ENCODE measurements at places on chromosomes 7 and 10.

DNA sequence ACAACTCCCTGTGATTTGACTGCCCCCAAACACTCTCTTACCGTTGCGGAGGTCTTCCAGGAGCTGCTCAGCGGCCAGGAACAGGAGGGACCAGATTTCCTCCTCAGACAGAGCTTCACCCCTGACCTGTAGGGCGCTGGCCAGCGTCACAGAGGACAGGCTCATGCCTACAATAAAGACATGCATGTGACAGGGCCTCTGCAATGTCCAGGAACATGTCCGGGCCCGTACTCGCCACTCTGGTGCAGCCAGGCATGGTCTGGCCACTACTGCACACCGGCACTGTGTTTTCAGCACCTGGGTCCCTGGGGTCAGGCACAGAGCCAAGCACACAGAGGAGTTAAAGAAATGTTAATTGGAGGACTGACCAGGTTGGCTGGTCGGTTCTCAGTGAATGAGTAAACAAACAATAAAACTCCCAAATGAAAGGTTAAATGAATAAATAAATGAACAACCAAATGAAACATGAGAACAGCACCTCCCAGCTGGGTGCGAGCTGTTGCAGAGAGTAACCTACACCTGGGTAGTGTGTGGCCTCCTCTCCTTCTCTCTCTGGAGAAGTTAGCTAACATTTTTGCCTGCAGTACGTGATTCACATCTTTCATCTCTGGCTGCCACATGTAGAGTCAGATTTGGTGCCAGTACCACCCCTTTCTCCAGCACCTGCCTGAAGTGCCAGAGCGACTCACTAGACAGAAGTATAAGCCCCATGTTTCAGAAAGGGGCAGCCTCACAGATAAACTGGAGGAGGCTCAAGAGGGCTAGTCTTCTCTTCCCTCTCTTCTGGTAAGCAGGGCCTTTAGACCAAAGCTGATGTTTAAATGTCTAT lies 22.8 kb downstream of the FRMPD2 start:
- DNase-seq = peak; percentile 28

GRCh38 chr10:32111585-32111984 lies 55.4 kb upstream of the KIF5B start:
- no peak for DNase-seq

DNA sequence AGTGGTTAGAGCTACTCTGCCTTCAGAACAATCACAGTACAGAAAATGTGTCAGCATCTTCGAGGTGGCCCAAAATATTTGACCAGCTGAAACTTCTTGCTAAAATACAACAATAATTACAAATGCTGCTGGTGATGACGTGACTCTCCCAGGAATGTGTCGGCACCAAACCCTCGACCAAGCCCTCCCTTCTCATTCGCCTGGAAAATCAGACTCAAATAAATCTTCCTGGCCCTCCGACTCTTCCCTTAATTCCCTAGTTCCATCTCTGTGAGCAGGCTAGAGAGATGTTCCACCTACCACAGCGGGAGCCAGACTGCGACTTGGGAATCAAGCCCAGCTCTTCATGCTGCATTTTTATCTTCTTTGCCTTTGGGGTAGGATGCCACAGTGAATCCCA lies 4.1 kb downstream of the PRSS2 start:
- DNase-seq = no peak

DNA sequence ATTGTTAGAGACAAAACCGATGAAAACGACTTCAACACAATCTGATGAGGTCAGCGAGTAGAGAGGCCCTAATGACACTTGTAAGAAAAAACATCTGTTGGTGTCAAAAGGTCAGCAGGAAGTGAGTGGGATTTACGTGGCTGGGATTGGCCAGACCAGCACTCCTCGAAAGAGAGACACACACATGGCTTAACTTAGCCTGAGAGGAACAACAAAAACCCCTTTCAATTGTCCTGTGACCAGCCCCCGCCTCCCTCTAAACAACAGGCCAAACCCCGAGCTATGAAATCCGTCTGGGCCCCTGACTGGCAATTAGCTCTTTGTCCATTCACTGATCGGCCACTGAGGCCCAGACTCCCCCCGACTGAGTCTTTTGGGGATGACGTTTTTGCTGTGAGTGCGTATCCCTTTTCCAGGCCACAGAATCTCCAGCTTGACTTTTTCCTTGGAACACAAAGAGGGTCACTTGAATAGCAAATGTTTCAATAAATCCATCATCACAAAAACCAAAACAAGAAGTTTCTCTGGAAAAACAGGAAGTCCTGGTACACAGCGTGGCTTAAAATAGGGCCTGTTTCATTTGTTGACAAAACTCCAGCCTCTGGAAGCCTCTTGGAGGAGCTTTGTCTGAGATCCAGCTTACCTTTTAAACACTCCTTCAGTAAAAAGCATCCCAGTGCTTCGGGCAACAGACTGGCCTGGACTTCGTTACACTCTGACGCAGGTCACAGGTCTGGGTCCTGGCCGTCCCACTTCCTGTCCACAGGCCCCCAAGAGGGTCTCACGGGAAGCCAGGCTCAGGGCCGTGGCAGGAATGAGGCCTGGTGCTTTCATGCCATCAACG lies 103.0 kb downstream of the CTBP2 start:
- no peak for DNase-seq

DNA sequence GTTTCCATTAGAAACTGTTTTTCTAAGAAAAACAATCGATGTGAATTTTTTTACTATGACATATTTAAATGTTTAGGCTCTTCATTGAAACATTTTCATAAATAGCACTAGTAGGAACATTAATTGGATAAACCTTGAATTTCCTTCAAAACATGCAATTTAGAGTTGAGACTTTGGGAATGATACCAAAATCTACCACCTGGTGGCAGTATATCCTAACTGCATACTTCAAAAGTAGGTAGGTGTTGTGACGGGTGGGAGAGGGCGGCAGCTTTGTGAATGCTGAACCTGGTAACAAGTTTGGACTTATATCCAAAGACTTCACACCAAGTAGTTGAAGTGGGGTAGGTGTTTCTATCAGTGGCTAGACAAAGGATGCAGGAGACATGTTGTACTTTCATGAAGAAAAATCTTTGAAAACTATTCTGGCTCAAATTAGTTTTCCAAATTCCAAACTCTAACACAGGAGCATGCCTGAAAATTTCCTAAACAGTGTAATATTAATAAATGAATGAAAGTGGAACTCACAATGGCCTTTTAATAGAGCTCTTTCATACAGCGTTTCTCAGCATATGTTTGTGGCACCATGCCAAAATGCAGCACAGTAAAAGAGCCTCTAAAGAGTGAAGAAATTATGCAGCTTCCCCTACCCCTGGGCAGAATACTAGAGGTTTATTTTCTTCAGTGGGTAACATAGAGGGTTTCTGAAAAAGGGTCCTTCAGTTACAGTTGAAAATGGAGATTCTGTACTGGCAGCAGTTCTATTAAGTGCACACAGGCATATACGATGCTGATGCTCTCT lies 201.0 kb upstream of the TPK1 start:
- peak; percentile 64 for DNase-seq

GRCh38 chr10:5805711-5806110 lies 7.5 kb downstream of the GDI2 start:
- no peak for DNase-seq

DNA sequence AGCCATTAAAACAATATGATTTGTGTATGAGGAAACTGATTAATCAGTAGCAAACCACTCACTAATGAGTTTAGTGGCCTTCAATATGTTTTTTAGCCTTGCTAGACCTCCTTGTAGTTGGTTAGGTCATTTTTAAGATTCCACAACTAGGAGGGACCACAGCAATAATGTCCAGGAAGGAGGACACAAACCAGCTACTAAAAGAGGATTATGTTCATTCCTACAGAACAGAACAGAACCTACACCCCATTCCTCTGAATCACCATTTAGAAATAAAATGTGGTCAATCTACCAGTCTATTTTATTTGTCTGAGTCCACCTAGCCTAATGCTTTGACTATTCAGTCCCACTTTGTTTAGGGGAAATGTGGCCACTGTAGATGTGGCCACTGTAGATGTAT lies 226.3 kb downstream of the GLI3 start:
- no peak for DNase-seq

- DNase-seq = no peak
Measured at GRCh38 chr10:62687230-62687748, 117.2 kb upstream of the ADO start.

DNA sequence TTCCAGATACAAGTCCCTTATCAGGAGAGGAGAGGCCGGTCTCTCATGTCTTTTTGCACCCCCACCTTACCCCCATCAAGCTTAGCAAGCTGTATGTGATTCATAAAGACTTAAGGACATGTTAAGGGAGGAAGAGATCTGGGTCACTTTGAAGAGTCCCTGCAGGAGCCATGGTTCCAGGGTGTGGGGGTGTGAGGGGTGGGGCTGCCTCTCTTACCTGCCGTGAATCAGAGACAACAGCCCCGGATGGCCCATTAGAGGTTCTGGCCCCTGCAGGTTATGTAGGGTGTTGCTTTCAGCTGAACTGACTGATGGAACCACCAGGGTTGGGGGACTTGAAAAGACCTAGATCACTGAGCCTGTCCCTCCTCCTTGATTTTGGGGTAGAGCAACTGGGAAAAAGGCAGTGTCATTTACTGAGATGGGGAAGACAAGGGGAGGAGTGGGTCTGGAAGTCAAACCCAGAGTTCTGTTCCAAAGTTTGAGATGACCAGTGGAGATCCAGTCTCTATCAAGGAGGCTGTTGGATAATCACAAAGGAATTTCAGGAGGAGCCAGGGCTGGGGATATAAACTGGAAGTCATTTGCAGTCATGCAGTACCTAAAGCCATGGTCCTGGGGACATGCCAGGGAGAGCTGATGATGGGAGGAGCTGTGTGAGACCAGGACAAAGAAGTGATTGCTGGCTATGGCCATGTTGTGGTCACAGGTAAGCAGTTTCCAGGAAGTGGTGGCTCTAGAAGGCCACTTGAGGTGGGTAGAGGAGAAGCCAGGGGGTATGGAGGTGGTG lies 23.1 kb downstream of the ADAMTS14 start:
- DNase-seq = no peak

DNA sequence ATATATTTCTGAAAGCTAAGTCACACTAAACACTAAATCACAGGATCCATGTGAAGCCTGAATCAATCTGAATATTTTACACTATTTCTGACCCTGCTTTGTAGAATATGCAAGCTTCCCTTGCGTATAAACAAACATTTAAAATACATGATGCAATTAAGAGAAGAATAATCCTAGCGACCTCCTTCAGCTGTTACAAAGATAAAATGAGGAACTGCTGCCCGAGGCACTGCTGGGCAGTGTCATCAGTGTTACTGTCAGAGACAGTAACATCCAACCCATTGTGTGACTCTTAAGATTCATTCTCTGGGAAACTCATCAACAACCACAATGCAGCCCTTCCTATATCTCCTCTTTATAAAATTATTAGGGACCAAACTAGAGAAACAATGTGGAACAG lies 61.6 kb downstream of the COBL start:
- no peak for DNase-seq

GRCh38 chr10:34804306-34804705 lies 10.8 kb downstream of the PARD3 start:
- no peak for DNase-seq

Measured in NCI-H1092 (cell line).